Left ventricle myocardium superior (tissue), 1 donor: ENCODE measurements at places on chromosomes 5 and 9. TPM values are rescaled to one million over a fixed set of nuclear protein-coding genes. Genes with fewer than 3 reads are reported as not detected.

DNA sequence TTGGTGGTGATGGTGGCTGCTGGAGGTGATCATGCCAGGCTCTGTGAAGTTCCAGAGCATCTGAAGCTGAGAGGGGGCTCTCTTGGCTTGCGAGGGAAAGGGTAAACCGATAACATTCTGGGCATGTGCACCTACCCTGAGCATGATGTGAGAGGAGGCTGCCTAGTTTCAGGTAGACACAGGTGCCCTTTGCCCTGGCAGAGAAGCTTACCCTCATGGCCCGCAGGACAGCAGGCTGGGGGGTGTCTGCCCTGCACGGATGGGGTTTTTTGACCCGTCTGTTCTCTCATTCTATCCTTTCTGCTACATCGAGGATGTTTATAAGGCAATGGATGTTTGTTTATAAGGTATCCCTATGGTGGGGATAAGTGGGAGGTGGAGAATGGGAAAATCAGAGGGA is 132.9 kb downstream of the WDR41 start:
- no peak for DNase-seq

GRCh38 chr5:9337928-9338595 is 207.8 kb downstream of the SEMA5A start:
- DNase-seq, result no peak

- DNase-seq, result no peak
Measured at GRCh38 chr5:154493274-154493673, 15.2 kb upstream of the HAND1 start.

- DNase-seq, result no peak
Measured at GRCh38 chr5:52869391-52869790, 81.7 kb downstream of the ITGA1 start.

DNA sequence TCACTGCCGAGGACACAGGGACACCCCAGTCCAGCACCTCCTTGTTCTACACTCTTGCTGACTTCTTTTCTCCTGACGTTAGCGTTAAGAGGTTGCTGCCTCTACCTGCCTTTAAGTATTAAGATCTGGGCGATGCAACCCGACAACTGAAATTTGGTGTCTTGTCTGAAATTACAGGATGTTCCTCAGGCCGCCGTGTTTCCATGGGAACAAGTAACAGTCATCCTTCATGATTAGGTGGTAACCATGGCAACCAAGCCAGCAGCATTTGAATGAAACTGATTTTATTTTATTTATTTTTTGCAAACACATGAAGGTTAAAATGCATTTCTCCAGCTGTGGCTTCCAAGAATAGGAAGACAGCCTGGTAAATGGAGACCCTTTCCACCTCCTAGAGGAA is 20.8 kb downstream of the DAB2IP start:
- no peak for DNase-seq

DNA sequence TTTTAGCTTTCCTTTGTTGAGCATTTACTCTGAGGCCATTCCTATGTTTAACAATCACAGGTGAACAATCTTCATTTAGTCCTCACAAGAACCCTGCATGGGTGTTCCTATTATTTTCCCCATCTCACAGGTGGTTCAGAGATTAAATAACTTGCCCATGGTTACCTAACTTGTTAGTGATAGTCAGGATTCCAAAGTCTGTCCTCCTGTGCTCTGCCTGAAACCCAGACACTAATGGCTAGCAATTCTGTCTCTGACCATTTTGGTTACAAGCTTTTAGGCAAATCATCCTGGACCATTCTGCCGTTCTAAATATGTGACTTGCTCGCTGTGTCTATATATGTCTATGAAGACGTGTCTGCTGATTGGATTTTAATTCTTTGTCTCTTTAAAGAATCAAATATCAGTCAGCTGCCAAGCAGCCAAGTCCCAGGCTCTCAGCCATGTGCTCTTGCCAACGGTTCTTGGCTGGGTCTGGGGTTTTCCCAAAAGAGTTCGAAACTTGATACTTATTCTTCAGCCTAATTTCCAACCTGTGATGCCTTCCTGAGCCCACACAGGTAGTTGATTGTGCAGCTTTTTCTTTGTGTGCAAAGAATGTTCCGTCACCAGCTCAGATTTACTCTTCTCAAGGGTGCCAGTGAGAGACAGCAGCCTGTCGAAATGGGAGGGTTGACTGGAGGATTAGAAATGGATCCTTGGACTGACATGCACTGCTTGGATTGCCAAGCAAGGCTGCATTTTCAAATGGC is 121.7 kb downstream of the NREP start:
- peak; percentile 32 for DNase-seq

DNA sequence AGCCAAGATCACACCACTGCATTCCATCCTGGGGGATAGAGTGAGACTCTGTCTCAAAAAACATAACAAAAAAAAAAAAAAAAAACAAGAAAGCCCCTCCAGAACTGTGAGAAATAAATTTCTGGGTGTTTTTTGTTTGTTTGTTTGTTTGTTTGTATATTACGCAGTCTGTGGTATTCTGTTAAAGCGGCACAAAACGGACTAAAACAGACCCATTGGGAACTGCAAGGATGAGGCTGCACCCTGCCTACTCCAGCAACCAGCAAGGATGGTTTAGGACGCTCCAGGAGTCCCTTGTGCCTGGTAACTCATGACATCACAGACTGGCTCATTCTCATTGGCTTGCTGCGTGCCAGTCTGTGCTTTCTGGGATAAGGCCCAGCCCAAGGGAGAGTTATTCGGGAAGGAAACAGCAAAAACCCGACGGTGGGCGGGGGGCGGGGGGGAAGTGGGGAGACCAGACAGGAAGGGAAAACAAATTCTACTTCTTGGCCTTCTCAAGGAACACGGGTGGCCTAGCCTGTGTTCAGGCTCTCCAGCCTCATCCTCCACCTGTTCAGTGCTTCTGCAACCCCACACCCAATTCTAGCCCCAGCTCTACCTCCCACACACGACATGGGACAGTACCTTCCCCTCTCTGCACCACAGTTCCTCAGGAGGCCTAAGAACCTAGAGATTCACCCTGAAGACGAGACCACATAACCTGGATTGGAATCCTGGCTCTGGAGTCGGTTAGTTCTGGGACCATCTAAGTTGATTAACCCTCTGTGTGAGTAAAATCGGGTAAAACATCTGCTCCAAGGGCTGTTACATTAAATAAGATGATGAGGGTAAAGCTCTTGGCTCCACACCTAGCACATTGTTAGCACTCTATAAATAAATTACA is 2.8 kb downstream of the CD74 start:
- peak; percentile 75 for DNase-seq

GRCh38 chr9:128689293-128689774 is 312 bp downstream of the SET start:
- DNase-seq, result peak; percentile 79

DNA sequence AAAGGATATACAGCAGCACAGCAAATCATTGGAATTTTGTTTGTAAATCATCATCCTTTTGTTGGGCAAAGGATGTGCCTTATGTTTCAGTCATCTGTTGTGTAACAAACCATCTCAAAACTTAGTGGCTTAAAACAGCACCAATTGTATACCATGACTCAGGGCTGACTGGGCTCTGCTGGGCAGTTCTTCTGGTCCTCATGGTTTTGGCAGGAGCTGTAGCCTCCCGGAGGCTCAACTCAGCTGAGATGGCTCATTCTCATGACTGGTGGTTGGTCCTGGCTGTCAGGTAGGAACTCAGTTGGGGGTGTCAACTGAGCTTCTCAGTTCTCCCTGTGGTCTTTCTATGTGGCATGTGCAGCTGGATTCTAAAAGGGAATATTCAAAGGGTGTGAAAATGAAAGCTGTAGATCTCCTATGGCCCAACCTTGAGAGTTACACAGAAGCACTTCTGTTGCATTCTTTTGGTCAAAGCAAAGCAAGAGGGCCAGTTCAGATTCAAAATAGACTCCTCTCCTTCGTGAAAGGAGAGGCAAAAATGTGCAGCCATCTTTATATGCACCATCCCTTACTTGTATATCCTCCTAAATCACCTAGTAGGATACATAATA is 39.1 kb upstream of the CPEB4 start:
- DNase-seq, result no peak

GRCh38 chr5:1415626-1416360 is 29.4 kb downstream of the SLC6A3 start:
- peak; percentile 2 for DNase-seq

DNA sequence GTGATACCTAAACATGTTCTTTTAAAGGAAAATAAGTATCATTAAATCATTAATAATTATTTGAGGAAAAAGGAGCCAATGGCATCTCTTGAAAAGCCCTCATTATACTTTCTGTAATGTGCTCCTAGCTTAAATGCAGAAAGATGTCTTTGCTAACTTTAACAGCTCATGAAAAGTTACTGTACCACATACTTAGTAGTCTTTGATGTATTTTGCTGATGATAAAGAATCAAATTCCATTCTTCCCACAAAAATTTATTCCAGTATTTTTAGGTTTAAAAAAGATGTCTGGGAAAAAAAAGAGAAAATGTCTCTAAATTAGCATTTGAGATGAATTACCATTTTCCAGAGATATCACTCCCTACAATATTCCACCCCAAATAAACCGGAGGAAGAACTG is 112.5 kb downstream of the PPP2R2B start:
- no peak for DNase-seq

- DNase-seq, result no peak
Measured at GRCh38 chr5:151427258-151427657, 20.1 kb upstream of the SLC36A1 start.

GRCh38 chr5:79284846-79285245 is 48.9 kb downstream of the JMY start:
- no peak for DNase-seq

DNA sequence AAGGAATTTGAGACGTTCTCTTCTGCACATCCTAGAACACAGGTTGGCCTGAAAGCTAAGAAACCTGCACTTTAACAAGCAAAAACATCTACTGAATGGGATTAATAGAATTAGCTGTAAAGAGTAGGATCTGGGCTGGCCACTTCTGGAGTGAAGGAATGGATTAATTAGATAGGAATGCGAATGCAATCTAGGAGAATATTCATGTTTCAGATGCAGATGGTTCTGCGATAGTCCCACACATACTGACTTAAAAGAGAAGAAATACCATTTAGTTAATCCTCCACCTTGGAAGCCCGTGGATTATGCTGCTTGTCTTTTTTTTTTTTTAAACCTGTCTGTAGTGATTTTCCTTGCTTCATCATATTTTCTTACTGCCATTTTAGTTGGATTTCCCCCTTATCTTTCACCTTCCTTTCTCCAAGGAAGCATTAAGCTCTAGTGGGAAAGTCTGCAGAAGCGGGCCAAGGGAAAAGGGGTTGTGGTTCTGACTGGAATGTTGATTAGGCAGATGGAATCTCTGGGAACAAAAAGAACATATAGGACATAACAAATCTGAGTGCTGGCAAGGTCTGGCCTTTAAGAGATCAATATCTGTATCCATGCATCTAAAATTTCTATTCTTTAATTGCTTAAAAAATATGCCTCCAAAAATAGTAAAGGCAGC is 152.4 kb downstream of the ALDH1A1 start:
- DNase-seq, result no peak

DNA sequence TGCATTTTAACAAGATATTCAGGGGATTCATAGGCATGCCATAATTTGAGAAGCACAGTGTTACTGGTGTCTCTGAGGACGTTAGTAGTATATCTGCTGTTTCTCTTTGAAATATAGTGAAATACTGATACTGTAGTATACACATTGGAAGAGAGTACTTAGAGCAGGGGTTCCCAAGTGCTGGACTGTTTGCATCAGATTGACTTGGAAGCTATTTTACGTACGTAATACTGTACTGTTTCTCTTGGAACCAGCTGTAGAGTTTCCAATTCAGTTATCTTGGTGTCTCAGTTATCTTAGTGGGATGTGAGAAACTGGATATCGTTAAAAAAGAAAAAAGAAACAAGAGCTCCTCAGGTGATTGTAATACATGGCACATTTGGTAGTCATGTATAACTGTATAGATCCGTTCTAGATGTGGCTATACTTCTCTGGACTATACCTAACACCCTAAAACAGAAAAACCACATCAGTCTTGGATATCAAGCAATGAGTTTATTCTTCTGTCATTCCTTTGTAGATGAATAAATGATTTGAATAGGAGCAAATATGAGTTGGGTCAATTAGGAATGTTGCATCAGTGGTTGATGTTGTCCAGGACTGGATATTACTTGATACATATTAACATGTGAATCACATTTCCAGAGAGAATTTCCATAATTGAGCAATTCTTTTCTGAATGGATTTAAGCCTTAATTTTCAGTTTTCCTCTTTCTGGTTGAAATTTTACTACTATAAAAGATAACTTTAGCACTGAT is 33.4 kb downstream of the PRRC1 start:
- DNase-seq, result no peak

- no peak for DNase-seq
Measured at GRCh38 chr5:173296737-173297676, 31.2 kb downstream of the STC2 start.

DNA sequence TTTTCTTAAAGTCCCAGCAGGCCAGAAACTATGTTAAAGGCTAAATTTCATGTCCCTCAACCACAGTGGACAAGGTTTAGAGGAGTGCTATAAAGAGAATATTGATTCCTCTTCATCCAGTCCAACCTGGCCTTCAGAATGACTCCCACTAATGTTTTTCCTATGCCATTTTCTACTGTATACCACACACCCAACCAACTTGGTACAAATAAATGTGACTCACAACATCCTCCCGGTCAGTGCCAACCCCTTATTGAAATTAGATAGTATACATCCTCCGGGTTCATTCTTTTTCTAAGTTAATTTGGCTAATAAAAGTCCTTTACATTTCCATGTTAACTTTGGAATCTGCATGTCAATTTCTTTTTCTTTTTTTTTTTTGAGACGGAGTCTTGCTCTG is 215.1 kb downstream of the TSSK1B start:
- DNase-seq, result no peak

Gene NMUR2
- total RNA-seq, result 0.20 TPM

Gene FOXD4L4
- total RNA-seq, result not detected

Gene SLC6A18
- not detected for total RNA-seq

Gene SNCAIP
- total RNA-seq, result 1.7 TPM

Gene PDCD1LG2
- total RNA-seq, result 2.3 TPM

Gene ADGRD2
- not detected for total RNA-seq

Gene ITK
- total RNA-seq, result 0.99 TPM

Gene ACTBL2
- not detected for total RNA-seq

Gene CNOT6
- 14.6 TPM for total RNA-seq
